ENCODE measurements at places on chromosomes 4 and X.

DNA sequence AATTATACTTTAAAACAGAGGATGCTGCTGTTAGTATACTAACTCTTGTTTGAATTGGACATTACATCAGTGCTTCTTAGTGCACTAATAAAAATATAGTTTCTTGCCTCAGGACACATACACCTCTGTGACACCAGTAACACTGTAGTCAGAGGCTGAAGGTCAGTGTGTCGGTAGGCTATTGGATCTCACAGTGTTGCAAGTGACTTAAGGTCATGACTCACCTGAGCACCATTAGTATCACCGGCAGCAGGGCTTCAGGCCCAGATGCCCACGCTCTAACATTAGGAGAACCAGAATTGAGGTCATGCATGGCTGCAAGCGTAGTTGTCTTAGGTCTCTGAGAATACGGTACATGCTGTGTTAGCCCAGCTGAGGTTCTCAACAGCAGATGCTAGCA lies 15.2 kb downstream of the ETDC start:
- no peak for ATAC-seq

DNA sequence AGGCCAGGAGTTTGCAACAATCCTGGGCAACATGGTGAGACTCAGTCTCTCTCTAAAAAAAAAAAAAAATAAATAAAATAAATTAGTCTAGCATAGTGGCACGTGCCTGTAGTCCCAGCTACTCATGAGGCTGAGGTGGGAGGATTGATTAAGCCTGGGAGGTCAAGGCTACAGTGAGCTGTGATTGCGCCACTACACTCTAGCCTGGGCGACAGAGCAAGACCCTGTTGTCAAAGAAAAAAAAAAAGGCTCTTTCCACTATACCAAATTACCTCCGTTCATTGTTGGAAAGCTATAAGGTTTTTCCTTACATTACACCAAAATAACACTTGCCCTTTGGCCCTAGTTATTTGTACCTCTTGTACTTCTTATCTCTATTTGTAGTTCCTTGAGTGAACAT lies 9.9 kb upstream of the PRSS48 start:
- ATAC-seq: no peak

DNA sequence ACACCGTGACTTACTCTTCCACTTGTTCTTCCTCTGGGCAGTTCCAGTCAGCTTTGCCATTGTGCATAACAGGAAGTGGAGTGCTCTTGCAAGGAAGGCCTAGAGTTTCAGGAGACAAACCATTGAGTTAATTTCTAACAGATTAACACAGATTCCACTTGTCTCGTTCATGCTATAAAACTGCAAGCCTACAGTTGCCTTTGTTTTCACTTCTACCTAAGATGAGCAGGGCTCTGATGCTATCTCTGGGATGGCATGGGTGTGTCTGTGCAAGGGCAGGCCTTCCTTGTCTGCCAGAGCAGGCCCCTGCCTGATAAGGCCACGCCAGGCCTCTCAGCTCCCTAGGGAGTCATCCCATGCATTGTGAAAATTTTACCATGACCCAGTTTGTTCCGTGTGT lies 67.7 kb upstream of the PGRMC2 start:
- no peak for ATAC-seq

- no peak for ATAC-seq
These were observed 312.6 kb upstream of the FTHL17 start for GRCh38 chrX:31384471-31384870.

GRCh38 chr4:87545052-87545451 lies 15.9 kb upstream of the SPARCL1 start:
- no peak for ATAC-seq
